G401 (cell line): ENCODE measurements at places on chromosomes 3 and 15.

DNA sequence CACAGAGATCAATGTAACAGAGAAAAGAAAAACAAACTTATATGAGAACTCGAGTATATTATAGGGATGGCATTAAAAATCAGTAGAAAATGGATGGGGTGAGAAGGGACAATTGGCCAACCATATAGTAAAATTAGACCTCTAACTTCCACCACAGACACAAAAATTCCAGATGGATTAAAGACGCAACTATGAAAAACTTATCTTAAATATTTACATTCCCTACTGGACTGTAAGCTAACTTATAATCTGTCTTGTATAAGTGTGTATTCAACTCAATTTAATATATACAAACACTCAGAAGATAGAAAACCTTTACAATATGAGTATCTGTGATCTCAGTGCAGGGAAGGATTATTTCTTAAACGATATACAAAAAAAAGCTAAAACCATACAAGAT, 3.0 kb downstream of the MFAP1 start:
- no peak for DNase-seq

DNA sequence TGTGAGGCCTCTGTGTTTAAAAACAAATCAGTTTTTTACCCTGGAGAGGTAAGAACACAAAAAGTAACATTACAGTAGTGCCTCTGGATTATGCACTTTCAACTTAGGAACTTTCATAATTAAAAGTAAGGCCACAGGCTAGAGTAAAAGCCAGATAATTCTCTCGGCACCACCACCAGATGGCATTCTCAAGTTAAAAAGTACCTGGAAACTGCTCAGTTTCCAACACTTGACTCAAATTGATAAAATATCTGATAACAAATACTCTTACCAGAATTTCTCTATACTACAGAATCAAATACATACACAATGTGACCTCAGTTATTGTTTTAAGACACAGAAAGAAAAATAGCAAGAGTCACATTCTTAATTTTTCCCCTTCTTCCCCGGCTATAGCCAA, 19.9 kb downstream of the SPICE1 start:
- DNase-seq: peak; percentile 26

- DNase-seq: no peak
Observed at GRCh38 chr3:126308394-126309125, 48.6 kb downstream of the KLF15 start.

DNA sequence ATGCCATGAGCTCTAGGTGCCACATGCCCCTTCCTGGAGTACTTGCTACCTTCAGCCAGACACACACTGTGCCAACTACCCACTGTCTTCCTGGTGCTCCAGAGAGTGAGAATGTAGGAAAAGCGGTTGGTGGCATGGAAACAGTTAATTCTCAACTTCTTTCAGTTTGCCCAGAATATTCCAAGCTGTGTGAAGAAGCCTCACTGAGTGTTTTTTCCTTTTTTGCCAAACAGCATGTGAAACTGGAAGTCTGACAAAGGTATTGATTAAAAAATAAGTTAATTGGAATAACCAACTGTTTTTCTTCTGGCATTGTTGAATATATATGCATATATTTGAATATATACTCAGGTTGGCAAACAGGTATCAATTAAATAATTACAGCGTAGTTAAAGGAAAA, 52.8 kb downstream of the LRRC3B start:
- DNase-seq: no peak

GRCh38 chr3:72141264-72141663, 356.3 kb upstream of the PROK2 start:
- DNase-seq: no peak

- peak; percentile 97 for DNase-seq
Observed at GRCh38 chr3:105868742-105869530, at the start of gene CBLB. Gene CBLB (minus strand): TSS chr3:105869012. CDS start chr3:105867577, 1,435 bp downstream.

DNA sequence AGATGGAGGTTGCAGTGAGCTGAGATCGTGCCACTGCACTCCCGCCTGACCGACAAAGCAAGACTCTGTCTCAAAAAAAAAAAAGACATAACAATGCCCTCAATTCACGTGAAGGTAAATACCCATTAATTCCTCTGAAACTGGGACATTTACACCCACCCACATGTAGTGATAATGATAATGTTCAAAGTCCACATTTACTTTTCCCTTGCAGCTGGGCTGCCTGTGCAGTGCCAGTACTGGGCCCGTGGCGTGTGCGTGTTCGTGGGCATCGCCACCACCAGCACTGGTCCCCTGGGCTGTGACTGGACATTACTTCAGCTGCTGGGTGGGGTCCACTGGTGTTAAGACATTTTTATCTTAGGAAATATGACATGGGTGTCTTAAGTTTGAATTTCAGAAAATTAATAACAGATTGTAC, 123.6 kb downstream of the SLC25A26 start:
- DNase-seq: no peak

DNA sequence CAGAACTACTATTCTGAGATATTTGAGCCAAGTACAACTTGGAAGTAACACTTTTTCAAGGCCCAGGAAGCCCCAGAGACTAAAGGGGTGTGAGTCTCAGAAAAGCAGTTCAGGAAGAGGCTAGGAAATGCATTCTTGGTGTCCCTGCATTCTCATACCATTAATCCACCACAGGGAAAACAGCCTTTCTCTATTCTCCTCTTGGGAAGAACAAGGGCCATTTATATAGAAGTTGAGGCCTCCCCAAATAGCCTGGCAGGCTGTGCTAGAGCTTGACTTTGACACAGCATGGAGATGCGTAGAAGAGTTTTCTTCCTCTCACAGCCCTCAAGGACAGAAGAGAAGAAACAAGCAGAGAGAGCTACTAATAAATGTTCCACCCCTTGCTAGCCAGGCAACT, 5.5 kb upstream of the NR2C2 start:
- DNase-seq: no peak

GRCh38 chr3:168058481-168058880, 37.2 kb downstream of the GOLIM4 start:
- no peak for DNase-seq

DNA sequence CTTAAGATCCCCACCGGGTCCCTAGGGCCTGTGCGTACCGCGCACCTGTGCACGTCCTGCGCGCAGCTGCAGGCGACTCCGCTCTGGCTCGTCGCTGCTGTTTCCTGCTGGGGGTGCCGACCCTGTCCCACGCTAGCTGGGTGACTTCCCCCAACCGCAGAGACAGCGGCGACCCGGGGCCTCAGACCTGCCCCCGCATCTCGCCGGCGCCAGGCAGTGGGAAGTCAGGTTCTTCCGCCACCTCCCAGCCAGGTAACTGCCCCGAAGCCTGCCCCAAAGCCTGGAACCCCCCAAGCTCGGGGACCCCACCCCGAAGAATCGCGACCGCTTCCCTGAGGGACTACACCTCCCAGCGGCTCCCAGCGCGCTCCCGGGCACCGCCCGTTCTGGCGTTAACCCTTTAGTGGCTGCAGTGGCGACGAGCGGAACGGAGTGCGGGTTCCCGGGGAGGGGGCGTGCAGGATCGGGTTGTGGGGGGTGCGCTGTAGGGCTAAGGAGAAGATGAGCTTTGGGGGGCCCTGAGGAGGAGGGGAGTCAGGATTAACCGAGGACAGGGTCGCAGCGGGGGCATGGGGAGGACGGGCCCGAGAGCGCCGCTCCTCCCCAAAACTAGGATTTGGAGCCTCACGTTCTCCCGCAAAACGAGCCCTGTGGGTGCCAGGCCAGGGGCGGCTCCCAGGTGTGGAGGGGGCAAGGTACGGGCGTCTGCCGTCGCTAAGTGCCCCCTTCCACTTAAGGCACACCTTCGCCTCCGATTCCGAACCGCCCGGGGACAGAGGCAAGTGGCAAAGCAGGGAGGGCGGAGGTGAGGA, 589 bp downstream of the NEIL1 start:
- peak; percentile 76 for DNase-seq

DNA sequence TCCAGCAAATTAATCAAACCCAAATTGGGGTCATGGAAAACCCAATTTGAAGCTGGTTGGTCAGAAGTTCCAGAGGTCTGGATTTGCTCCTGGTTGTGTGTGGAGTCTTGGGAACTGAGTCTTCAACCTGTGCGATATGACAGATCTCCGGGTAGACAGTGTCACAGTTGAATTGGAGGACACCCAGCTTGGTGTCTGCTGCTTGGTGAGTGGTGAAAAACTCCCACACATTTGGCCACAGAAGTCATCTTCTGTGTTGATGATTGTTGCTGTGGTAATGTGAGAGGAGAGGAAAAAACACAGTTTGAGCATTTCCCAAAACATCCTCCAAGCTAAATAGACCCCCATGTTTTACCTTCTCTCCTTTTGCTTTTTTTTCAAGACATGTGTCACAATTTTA, 218.1 kb downstream of the TP63 start:
- no peak for DNase-seq

DNA sequence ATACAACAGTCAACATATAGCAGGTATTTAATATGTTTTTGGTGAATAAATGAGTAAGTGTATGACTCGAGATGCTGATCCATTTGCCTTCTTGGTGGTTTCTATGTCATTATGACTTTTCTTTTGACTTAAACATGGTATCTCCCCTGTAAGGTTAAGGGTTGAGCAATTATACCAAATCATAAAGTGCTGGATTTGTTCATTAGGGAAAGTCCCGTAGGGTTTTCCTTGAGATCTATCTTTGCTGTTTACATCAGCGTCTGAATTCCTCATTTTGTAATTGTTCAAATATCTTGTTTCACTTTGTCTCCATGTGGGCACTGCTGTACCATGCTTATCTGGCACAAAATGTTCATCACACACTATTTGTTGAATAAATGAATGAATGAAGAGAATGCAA, 562.6 kb downstream of the EDEM1 start:
- DNase-seq: no peak

DNA sequence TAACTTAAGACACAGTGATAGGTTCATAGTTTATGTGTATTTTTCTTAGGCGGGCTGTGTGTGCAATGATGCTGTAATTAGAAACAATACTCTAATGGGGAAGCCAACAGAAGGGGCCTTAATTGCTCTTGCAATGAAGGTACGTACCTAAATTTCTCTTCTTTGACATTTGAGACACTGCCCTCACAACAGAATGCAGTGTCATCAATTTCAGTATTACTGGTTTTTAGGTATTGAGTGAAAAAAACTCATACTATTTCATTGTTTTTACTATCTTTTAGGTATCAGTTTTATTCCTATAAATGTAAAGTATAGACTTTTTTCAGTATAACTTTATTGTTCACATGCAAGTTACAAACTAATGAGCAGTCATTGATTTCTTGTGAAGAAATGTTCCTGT, 59.3 kb downstream of the ASTE1 start:
- no peak for DNase-seq

DNA sequence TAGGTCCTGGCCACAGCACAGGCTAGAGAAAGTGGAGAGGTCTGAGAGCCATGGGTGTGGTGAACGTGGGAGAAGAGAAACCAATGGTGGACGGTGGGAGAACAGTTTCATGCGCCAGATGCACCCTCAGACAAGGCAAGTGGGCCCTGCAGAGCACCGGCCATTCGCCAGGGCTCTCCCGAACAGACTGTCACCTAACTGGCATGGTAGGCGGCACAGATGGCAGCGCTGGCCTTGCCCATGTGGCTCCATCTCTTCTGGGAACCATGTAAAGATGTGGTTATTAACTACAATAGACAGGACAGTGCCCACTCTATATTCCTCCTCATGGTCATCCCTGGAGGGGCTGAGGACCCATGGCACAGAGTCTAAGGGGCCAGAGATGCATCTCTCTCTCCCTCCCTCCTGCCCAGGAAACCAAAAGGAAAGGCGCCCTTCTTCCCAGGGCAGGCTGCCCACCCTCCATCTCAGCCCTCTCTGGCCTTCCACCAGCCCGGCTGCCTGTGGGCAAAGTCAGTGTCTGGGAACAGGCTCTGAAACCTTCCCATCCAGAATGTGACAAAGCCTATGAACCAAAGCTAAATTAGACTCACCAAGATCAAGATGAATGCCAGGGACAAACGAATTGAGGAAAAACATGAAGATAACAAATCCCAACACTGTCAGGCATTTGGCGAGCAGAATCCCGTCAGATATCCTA, 147.8 kb downstream of the OCA2 start:
- DNase-seq: peak; percentile 87

DNA sequence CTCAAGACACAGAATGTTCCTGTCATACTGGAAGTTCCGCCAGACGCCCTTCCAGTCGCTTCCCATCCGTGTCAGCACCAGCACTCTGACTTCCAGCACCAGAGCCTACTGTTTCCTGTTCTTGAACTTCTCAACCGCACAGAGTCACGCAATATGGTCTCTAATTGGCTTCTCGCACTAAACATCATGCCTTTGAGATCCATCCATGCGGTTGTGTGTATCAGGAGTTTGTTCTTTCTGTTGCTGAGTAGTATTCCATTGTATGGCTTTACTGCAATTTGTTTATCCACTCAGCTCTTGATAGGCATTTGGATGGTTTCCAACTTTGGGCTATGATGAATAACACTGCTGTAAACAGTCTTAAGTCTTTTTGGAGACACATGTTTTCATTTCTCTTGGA, 112.1 kb downstream of the LRRK1 start:
- DNase-seq: no peak

GRCh38 chr15:89971592-89971997, 29.5 kb upstream of the ZNF710 start:
- DNase-seq: peak; percentile 51

GRCh38 chr15:57861815-57862586, 155.5 kb downstream of the POLR2M start:
- DNase-seq: no peak

DNA sequence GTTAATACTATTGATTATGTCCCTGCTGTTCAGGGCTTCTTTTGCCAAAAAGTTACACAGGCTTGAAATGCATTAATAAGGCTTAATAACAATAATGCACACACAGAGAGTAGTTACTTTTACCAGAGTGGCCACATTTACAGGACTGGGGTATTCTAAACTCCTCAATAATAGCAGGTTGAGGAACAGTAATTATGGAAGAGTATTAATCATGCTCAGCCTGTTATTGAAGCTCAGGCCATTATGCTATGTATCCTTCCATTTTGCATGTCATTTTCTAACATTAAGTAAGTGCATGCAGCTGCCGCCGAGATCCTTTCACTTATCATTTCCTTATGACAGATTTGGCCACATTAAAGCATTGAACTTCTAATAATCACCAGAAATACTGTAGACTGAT, 5.7 kb downstream of the ARRDC4 start:
- DNase-seq: no peak

GRCh38 chr3:66452303-66453011, 48.4 kb downstream of the LRIG1 start:
- DNase-seq: peak; percentile 37

DNA sequence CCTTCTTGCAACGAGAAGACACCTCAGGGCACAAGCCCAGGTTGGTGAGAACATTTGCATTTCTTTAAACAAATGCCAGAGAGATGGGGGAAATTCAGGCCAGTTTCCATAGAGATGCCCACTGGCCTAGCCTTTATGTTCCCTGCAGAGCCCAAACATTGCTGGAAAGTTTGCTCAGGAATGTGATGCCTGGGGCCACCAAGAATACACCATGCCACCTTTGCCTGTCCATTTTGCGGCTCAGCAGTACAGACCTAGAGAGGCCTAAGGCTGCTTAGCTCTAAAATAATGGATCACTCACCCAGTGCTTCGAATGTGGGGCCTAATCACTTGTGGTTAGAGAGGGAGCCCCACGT, 210.0 kb downstream of the RPLP1 start:
- no peak for DNase-seq

- DNase-seq: no peak
Observed at GRCh38 chr15:70234256-70234905, 136.7 kb upstream of the TLE3 start.

GRCh38 chr15:45123397-45123796, 6.3 kb downstream of the DUOXA1 start:
- no peak for DNase-seq
